ENCODE measurements at places on chromosomes 6 and 20.

DNA sequence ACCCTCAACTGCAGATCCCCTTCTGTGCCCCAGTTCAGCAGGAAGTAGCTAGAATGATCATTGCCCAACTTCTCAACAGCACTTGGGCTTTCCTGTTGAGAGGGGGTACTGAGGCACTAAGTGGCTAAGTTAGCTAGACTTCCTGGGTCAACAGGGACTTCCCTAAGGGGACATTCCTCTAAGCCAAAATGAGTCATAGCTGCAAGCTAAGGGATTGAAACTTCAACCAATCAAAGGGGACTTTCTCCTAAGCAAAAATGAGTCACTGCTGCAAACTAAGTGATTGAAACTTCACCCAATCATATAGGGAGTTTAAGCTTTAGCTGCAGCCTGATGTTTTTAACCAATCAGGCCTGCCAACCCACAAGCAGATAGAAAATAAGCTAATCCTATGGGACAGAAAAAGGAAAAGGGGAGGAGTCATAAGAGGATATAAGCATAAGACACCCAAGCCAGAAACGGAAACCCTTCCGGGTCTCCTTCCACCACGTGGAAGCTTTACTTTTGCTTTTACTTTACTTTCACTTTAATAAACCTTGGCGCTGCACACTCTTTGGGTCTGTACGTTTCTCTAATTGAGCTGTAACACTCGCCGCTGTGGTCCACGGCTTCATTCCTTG is 659.0 kb upstream of the HS3ST5 start:
- no peak for DNase-seq

- no peak for DNase-seq
These were observed 21.0 kb downstream of the ZC3H12D start for GRCh38 chr6:149463781-149464180.

DNA sequence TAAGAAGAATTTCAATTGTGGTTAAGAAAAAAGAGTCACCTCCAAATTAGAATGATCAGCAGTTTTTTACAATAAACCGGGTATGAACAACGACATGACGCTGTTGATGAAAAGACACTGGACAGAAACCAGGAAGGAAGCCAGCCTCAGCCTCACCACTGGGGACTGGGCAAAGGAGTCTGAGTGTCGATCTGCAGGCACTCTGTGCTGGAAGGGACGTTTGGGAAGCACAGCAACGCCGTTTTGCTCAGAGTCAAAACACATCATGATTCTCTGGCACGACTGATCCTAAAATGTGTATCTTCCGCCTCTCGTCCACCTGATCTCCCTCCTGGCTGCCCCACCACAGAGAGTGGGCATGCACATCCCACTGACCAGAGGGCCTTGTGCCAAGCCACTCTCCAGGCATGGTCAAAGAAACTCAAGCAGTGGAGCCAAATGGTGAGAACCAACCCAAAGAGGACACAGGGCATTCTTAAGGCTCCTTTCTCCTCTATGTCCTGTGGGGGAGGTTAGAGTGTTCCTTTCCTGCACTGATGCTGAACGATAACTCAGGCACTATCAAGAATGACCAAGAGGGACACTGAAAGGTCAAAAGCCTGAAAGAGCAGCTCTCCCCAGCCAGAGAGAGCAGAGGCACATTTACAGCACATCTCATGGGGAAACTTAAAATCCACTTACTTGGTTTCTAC is 68.8 kb downstream of the AGPAT4 start:
- no peak for DNase-seq

DNA sequence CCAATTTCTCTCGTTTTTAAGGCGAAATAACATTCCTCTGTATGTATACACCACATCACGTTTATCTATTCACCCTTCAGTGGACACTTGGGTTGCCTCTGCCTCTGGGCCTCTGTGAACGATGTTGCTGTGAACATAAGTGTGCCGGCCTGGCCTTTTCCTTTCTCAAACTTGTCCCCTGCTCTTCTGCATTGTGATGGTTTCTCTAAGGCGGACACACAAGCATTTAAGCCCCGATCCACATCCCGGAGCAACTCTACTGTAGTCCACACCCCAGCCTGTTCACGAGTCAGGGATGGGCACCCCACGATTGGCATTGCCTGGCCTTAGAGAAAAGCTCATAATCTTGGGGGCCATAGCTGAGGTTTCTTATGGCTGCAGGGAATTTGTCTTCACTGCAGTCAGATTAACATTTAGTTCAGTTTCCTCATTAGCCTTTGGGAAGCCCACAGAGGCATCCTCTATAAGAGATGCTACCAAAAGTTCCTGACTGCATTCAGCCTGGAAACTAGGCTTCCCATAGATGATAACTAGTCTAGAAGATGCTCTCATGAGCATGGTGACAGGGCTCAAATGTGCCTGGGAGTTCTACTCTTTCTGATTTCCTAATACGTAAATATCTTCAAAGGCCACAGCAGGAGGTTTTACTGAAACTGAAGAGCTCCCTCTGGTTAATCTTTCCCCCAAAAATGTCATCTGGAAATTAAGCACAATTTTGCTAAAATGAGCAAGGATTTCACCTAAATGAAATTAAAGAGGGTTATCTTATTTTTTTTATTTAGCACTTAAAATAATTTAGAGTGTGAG is 762 bp downstream of the ZC3H12D start:
- no peak for DNase-seq

GRCh38 chr6:11497881-11498280 is 39.7 kb upstream of the TMEM170B start:
- no peak for DNase-seq

- no peak for DNase-seq
These were observed 9.1 kb downstream of the RSPO4 start for GRCh38 chr20:992801-993535.

- no peak for DNase-seq
These were observed 142.5 kb upstream of the HDDC2 start for GRCh38 chr6:125444006-125444923.

GRCh38 chr6:22706651-22707050 is 137.3 kb downstream of the HDGFL1 start:
- no peak for DNase-seq
